Myometrial cell (primary cell): ENCODE measurements at places on chromosomes 1 and 21. TPM values are rescaled to one million over a fixed set of nuclear protein-coding genes. Genes with fewer than 3 reads are reported as not detected.

Gene MATN1
- not detected in 2 replicates for total RNA-seq

Gene GLUL
- 434 and 472 TPM in 2 replicates for total RNA-seq

Gene ANKRD65
- 4.3 and 6.6 TPM in 2 replicates for total RNA-seq

Gene PRKACB
- 15.3 and 15.4 TPM in 2 replicates for total RNA-seq

Gene NEK2
- total RNA-seq = 24.2 and 29.1 TPM in 2 replicates

Gene C8B
- total RNA-seq = not detected in 2 replicates

Gene RUNX3
- not detected in 2 replicates for total RNA-seq

Gene SAMSN1
- not detected in 2 replicates for total RNA-seq

Gene ASPM
- 30.3 and 46.1 TPM in 2 replicates for total RNA-seq

Gene RNU1-3
- not detected in 2 replicates for total RNA-seq

Gene RSPH1
- not detected in 2 replicates for total RNA-seq

Gene LCE3D
- not detected in 2 replicates for total RNA-seq

Gene FCAMR
- total RNA-seq = not detected in 2 replicates

Gene MTARC1
- 1.4 and 1.8 TPM in 2 replicates for total RNA-seq

Gene OPRD1
- total RNA-seq = not detected in 2 replicates

Gene OR6N1
- not detected in 2 replicates for total RNA-seq

Gene TMEM200B
- total RNA-seq = 21.0 and 27.6 TPM in 2 replicates
